ENCODE measurements at places on chromosomes 2 and 18.
A peak's percentile ranks its signal among the peaks of the same experiment; 100 is the strongest.

DNA sequence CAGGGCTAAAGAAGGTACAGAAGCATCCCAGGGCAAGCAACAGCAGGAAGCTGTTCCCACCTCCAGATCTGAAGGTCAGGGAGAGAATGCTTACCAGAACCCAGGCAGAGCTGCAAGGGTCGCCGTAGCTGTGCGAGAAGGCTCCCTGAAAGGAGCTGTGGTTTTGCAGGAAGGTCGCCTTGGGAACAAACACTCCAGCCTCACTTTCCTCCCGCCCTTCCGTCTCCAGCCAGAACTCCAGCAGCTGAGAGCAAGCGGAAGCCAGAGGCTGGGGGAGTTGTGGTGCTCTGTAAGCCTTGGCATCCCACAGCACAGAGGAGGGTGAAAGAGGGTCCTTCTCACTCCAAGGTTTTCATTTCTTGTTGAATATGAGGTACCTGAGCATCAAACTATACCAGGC, 18.3 kb upstream of the ICOS start:
- no peak for DNase-seq

DNA sequence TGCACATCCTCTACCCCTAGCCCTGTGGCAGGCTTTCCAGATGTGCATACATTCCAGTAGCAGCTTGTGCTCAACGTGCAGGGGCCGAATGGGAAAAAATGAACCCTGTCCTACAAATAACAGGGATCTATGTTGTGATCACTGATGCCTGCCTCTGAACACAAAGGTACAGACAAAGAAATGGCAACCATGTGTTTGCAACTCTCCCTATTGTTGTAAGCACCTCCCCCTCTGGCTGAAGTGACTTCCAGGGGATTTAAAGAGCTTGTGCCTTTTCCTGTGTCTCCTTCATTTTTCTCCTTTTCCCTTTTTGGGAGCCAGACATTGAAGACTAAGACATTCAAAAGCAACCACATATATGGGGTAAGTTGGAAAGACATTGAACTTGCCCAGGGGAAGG, 21.6 kb downstream of the ARHGAP25 start:
- DNase-seq = no peak

- DNase-seq = no peak
These were observed 14.7 kb upstream of the NEU4 start for GRCh38 chr2:241794250-241794823.

GRCh38 chr2:177547122-177547521, 154.5 kb downstream of the AGPS start:
- DNase-seq = no peak

DNA sequence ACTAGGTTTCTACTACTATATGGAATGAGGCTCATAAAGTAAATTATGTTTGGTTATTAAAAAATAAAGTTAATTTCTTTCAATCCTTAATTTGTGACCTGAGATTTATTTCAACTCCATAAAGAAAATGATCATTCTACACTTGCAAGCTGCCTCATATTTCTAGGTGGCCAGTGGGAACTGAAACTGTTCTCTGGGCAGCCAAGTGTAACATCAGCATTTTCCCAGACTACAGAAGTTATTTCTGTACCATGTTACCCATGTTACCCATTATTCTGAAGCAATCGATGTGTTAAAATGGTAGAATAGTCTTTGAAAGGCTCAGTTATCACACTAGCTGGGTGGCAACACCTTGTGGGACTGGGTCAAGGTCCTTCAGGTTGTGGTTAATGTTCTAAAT, 139.3 kb upstream of the FBXO11 start:
- no peak for DNase-seq

GRCh38 chr2:173467751-173468150, 113.1 kb downstream of the CDCA7 start:
- DNase-seq = no peak

- DNase-seq = no peak
These were observed 74.1 kb downstream of the KLHL29 start for GRCh38 chr2:23459032-23459431.

GRCh38 chr2:75503048-75503607, 57.6 kb downstream of the EVA1A start:
- peak; percentile 78 for DNase-seq

- DNase-seq = no peak
These were observed 990 bp upstream of the GDF7 start for GRCh38 chr2:20666005-20666303.

DNA sequence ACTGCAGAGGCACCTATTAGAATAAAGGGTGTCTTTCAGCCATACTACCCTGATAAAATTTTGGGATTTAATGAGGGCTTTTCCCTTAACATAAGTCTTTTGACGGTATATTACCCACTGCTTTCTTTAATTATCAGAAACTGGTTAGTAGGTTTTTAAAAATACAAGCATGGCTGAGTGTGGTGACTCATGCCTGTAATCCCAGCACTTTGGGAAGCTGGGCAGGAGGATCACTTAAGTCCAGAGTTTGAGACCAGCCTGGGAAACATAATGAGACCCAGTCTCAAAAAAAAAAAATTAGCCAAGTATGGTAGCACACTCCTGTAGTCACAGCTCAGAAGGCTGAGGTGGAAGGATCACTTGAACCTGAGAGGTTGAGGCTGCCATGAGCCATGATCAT, 16.1 kb downstream of the CPSF3 start:
- DNase-seq = no peak
